Progenitor cell of endocrine pancreas (in vitro differentiated cells): ENCODE measurements at places on chromosomes 13 and 19. TPM values are rescaled to one million over a fixed set of nuclear protein-coding genes. Genes with fewer than 3 reads are reported as not detected.

- H3K27me3 ChIP-seq, result peaks cover 12% of the 10 kb centered on the region
- DNase-seq, result no peak
- no peak within 1 kb of the TSS for H3K27ac ChIP-seq
- H3K4me3 ChIP-seq, result peak within 1 kb of the TSS; percentile 69
Measured at GRCh38 chr19:12886969-12887747, at the start of gene KLF1. Gene KLF1, minus strand, starts transcription at chr19:12887201. Its CDS starts 61 bp downstream, at chr19:12887140.

GRCh38 chr13:34001389-34001788 is 183.4 kb downstream of the RFC3 start:
- no peak for DNase-seq
- no peak overlapping the region for H3K27ac ChIP-seq
- no peaks in the 10 kb centered on the region for H3K27me3 ChIP-seq
- H3K4me1 ChIP-seq, result peaks cover 33% of the 10 kb centered on the region
- no peaks in the 10 kb centered on the region for H3K36me3 ChIP-seq
- no peak overlapping the region for H3K4me3 ChIP-seq

DNA sequence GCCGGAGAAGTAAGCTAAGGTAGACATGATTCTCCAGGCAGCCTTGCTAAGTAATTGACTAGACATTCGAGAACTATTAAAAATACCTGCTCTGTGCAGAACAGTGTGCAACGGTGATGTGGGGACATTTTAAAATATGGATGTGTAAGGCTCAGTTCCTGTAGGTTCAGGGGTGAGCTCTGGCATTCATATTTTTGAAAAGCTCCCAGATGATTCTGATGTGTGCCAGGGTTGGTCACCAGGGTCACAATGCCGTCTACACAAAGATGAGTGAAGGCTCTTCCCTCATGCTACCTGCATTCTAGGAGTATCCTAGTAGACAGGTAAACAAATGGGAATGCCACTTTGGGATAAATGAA is 702 bp upstream of the EPSTI1 start:
- no peaks in the 10 kb centered on the region for H3K36me3 ChIP-seq
- H3K4me1 ChIP-seq, result peaks cover 18% of the 10 kb centered on the region
- no peak for DNase-seq
- H3K4me3 ChIP-seq, result peak overlapping the region; percentile 76

DNA sequence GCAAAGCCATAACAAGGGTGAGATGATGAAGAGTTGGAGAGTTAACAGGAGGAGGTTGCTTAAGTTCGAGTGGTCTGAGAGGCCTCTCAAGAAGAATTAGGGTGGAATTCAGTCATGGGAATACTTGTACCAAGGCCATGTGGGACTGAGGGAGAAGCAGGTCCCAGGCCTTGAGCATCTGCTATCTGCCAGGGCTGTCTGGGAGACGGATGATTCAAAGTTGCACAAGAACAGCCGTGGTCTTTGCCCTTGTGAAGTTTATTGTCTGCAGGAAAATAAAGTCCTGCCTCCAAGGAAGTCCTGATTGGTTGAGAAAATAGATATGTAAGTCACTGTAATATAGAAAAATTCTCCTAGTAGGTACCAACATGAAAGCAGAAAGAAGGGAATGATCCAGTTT is 178.8 kb upstream of the RFC3 start:
- H3K36me3 ChIP-seq, result no peaks in the 10 kb centered on the region
- no peak overlapping the region for H3K4me3 ChIP-seq
- no peak for DNase-seq
- H3K27ac ChIP-seq, result no peak overlapping the region
- H3K4me1 ChIP-seq, result peaks cover 41% of the 10 kb centered on the region

DNA sequence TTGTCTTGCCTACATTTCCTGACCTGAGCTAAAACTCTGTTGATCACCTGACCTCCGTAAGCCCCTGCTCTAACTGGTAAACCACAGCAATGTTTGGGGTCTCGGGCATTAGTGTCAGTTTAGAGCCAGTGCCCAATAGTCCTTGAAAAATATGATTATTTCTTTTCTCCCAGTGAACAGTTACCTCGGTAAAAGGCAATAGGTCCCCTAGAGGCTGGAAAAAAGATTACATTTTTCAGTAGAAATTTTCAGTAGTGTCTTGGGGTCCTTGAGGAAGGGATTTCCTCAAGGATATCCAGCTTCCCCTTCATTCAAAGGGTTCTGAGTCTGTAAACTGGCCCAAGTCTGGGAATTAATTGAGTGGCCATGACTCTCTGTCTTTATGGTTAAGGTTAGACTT is 177.5 kb downstream of the SLC7A1 start:
- no peaks in the 10 kb centered on the region for H3K4me1 ChIP-seq
- no peak overlapping the region for H3K4me3 ChIP-seq
- H3K27ac ChIP-seq, result no peak overlapping the region

DNA sequence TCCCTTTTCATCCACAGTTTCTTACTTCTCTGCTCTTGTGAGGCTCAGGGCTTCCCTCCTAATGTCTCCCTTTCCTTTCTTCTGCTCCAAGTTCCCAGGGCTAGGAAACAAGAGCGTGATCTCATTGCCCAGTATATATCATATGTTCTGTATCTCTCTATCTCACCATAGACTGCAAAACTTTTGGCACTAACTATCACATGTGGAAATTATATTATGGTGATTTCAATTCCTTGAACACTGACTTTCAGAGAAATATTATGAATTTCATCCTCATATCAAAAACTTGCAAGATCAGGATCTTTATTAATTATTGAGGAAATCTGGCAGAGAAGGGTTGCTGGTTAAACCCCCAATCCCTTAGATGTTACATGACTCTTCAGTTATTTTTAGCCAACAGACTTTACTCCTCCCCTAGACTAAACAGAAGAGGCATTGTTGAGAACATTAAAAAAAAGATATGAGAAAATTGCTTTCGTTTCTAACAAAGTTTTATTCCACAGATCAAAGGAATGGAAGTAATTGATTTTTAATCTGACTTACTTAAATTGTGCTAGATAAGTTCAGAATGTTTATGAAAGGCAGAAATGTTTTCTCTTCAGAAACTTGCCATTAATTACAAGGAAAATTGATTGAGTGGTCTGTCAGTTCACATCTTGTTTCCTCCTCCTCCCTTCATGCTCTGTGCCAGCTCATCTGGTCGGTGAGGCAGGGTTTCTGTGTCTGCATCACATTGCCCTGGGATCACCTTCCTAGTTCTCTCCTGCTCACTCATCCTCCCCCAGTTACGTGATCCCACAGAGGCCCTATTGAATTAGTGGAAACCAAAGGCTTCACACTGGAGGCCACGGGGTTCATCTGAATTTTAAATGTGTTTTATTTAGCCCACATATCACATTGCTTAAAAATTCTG is 378.5 kb downstream of the LMO7 start:
- peaks cover 2% of the 10 kb centered on the region for H3K4me1 ChIP-seq
- no peaks in the 10 kb centered on the region for H3K27me3 ChIP-seq
- no peak overlapping the region for H3K27ac ChIP-seq
- no peak for DNase-seq

GRCh38 chr13:111924678-111925075 is 142.3 kb upstream of the SOX1 start:
- peaks cover 55% of the 10 kb centered on the region for H3K27me3 ChIP-seq
- H3K36me3 ChIP-seq, result no peaks in the 10 kb centered on the region
- H3K27ac ChIP-seq, result no peak overlapping the region
- no peak overlapping the region for H3K4me3 ChIP-seq

DNA sequence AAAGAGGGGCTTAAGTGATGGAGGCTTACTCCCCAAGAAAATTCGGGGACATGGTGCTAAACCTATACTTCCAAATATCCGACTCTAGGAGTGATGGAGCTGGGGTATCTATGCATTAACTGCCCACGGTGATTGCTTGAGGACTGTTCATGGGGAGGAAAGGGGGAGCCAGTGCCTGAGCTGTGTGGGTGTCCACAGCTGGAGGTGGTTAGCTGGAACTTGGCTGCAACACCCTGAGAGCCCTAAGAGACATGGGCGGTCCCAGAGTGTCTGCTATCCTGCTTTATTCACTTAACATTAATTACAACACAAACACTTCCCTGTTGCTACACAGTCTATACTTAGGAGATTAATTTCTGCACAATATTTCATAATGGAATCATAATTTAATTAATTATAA is 28.1 kb upstream of the POMP start:
- H3K4me3 ChIP-seq, result no peak overlapping the region
- H3K27me3 ChIP-seq, result peaks cover 18% of the 10 kb centered on the region
- H3K27ac ChIP-seq, result no peak overlapping the region
- no peaks in the 10 kb centered on the region for H3K4me1 ChIP-seq
- no peak for DNase-seq
- no peaks in the 10 kb centered on the region for H3K36me3 ChIP-seq

GRCh38 chr13:41973247-41973741 is 12.4 kb upstream of the VWA8 start:
- no peak overlapping the region for H3K27ac ChIP-seq
- H3K36me3 ChIP-seq, result no peaks in the 10 kb centered on the region

GRCh38 chr19:18588611-18589379 is at the start of gene REX1BD:
Gene REX1BD, plus strand, starts transcription at chr19:18588798. Its CDS starts 4 bp downstream, at chr19:18588802.
- H3K4me1 ChIP-seq, result peaks cover 13% of the 10 kb centered on the region
- H3K4me3 ChIP-seq, result peak within 1 kb of the TSS; percentile 78
- peak; percentile 72 for DNase-seq
- H3K36me3 ChIP-seq, result peaks cover 2% of the 10 kb centered on the region

GRCh38 chr19:16161840-16162239 is 11.5 kb downstream of the CIB3 start:
- no peaks in the 10 kb centered on the region for H3K27me3 ChIP-seq
- no peaks in the 10 kb centered on the region for H3K36me3 ChIP-seq
- no peaks in the 10 kb centered on the region for H3K4me1 ChIP-seq
- no peak overlapping the region for H3K4me3 ChIP-seq
- H3K27ac ChIP-seq, result no peak overlapping the region

DNA sequence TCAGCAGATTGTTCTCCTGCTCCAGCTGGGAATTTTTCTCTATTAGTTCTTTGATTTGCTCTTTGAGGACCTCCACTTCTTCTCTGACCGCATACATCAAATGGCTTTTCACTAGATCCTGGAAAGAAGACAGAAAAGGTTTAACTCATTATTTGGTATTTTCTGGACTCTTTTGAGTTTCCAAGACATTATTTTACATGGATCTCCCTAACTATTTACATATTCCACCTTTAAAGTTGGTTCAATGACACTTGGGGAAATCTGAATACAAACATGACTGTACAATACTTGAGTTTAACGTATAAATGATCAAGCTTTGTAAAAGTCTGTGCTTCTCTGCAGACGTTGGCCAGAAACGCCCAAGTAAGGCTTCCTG is 61.1 kb downstream of the SERP2 start:
- no peak for DNase-seq
- peaks cover 40% of the 10 kb centered on the region for H3K4me1 ChIP-seq
- H3K27ac ChIP-seq, result peak overlapping the region; percentile 88
- peak overlapping the region; percentile 87 for H3K4me3 ChIP-seq
- no peaks in the 10 kb centered on the region for H3K27me3 ChIP-seq

DNA sequence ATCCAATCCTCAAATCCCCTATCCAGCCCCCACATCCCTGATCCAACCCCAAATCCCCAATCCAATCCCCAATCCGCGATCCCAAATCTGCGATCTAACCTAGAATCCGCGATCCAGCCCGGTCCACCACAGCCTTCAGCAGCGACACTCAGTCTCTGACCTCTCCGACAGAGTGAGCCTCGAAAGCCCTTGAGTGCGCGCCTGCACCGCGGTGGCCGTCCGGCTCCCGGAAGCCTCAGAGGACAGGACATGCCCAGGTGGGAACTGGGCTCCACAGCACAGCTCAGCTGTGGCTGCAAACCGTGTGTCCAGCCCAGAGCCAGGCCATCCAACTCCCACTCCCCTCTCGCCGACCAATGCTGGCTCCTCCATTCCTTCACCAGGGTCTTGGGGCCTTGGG is 48.8 kb upstream of the C1QTNF9B start:
- DNase-seq, result no peak
- H3K4me3 ChIP-seq, result no peak overlapping the region
- no peaks in the 10 kb centered on the region for H3K4me1 ChIP-seq

- H3K27ac ChIP-seq, result peak overlapping the region; percentile 94
- DNase-seq, result no peak
- H3K27me3 ChIP-seq, result no peaks in the 10 kb centered on the region
- H3K36me3 ChIP-seq, result no peaks in the 10 kb centered on the region
- H3K4me3 ChIP-seq, result no peak overlapping the region
Measured at GRCh38 chr19:44592451-44592890, 20.9 kb upstream of the IGSF23 start.

DNA sequence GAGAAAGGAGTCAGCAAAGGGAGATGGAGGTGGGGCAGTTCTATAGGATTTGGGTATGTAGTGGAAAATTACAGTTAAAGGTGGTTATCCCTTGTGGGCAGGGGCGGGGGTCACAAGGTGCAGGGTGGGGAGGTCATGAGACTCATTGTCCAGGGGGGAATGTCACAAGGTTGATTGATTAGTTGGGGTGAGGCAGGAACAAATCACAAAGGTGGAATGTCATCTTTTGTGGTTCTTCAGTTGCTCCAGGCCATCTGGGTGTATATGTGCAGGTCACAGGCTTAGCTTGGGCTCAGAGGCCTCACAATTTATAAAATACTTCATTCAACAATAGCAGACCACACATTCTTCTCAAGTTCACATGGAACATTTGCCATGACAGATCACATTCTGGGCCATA is 109.6 kb downstream of the ATP11A start:
- H3K27ac ChIP-seq, result peak overlapping the region; percentile 48
- peaks cover 41% of the 10 kb centered on the region for H3K36me3 ChIP-seq
- no peaks in the 10 kb centered on the region for H3K27me3 ChIP-seq
- DNase-seq, result no peak
- H3K4me3 ChIP-seq, result no peak overlapping the region

GRCh38 chr19:43620061-43621001 is 902 bp upstream of the ZNF428 start:
- H3K36me3 ChIP-seq, result peaks cover 19% of the 10 kb centered on the region
- peak overlapping the region; percentile 100 for H3K27ac ChIP-seq
- peaks cover 10% of the 10 kb centered on the region for H3K4me1 ChIP-seq

- peak overlapping the region; percentile 63 for H3K4me3 ChIP-seq
- peak; percentile 38 for DNase-seq
- H3K27ac ChIP-seq, result peak overlapping the region; percentile 86
- H3K4me1 ChIP-seq, result peaks cover 33% of the 10 kb centered on the region
- peaks cover 3% of the 10 kb centered on the region for H3K36me3 ChIP-seq
Measured at GRCh38 chr13:113001241-113002140, 32.5 kb downstream of the MCF2L start.

DNA sequence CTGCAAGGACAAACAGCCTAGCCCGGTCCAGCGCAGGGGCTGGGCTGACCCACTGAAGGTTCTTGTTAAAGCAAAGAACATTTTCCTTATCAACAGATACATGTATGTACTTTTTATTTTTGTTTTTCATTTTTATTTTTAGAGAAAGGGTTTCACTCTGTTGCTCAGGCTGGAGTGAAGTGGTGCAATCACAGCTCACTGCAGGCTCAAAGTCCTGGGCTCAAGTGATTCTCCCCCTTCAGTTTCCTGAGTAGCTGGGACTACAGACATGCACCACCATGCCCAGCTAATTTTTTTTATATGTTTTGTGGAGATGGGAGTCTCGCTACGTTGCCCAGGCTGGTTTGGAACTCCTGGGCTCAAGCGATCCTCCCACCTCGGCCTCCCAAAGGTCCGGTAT is 47.9 kb downstream of the CEBPG start:
- H3K36me3 ChIP-seq, result no peaks in the 10 kb centered on the region
- no peak overlapping the region for H3K27ac ChIP-seq

- no peaks in the 10 kb centered on the region for H3K36me3 ChIP-seq
- H3K27ac ChIP-seq, result peak overlapping the region; percentile 84
- peaks cover 18% of the 10 kb centered on the region for H3K27me3 ChIP-seq
- peaks cover 4% of the 10 kb centered on the region for H3K4me1 ChIP-seq
- DNase-seq, result peak; percentile 77
Measured at GRCh38 chr19:49475995-49476880, 2.2 kb downstream of the FLT3LG start.

URAD gene
- not detected in 2 replicates for total RNA-seq

ECSIT gene
- total RNA-seq, result 36.1 and 38.5 TPM in 2 replicates

HCST gene
- 1.6 TPM in 1 of 2 replicates, not detected in the other for total RNA-seq

CD33 gene
- total RNA-seq, result not detected in 2 replicates

NDUFA7 gene
- 46.3 and 55.3 TPM in 2 replicates for total RNA-seq

WDR18 gene
- total RNA-seq, result 71.8 and 72.3 TPM in 2 replicates

SELENOW gene
- total RNA-seq, result 342 and 392 TPM in 2 replicates

DCT gene
- total RNA-seq, result 0.20 TPM in 1 of 2 replicates, not detected in the other

ETV2 gene
- 1.0 and 1.3 TPM in 2 replicates for total RNA-seq

NLRP11 gene
- total RNA-seq, result not detected in 2 replicates
